Omental fat pad (tissue), 4 donors: ENCODE measurements at places on chromosomes 5 and 9.

- DNase-seq = no peak
Observed at GRCh38 chr5:178423431-178423830, 166.8 kb downstream of the COL23A1 start.

- DNase-seq = no peak
Observed at GRCh38 chr9:116479056-116479544, 208.0 kb upstream of the TRIM32 start.

DNA sequence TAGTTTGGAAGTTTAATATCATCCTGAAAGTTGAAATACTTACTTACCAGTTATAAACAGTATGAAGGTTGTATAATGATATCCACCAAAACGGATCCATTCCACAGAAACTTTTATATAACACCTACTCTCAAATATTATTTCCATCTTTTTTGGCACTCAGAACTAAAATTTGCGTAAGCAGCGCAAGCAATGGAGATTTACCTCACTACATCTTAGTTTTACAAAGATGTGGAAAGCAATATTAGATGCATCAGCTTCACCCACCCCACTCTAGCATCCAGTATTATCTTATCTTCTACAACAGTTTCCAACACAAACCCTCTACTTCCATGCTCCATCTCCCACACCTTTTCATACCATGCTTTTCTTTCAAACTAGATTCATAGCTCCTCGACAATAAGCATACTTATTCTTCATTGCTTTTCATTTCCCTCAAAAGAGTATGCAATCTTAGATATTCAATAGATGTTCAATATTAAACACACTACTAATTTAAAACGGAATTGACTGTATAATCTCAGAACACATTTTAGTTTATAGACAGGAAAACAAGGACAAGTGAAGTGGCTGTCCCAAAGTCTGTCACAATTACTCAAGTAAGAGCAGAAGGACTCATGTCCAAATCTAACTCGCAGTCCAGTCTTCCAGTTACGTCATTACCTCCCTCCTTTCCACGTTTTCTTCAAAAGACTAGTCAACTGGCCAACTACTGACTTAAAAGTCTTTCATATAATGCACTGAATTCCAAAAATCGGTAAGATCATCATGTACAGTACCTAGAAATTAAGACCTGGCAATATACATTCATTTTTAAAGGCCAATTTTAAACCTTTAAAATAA lies 2.2 kb downstream of the PPP2CA start:
- no peak for DNase-seq

- no peak for DNase-seq
Observed at GRCh38 chr5:61632064-61632463, 300.0 kb downstream of the ZSWIM6 start.

- no peak for DNase-seq
Observed at GRCh38 chr9:136824496-136825225, 16.9 kb downstream of the RABL6 start.

- no peak for DNase-seq
Observed at GRCh38 chr9:91026266-91026665, 224.6 kb downstream of the SYK start.

DNA sequence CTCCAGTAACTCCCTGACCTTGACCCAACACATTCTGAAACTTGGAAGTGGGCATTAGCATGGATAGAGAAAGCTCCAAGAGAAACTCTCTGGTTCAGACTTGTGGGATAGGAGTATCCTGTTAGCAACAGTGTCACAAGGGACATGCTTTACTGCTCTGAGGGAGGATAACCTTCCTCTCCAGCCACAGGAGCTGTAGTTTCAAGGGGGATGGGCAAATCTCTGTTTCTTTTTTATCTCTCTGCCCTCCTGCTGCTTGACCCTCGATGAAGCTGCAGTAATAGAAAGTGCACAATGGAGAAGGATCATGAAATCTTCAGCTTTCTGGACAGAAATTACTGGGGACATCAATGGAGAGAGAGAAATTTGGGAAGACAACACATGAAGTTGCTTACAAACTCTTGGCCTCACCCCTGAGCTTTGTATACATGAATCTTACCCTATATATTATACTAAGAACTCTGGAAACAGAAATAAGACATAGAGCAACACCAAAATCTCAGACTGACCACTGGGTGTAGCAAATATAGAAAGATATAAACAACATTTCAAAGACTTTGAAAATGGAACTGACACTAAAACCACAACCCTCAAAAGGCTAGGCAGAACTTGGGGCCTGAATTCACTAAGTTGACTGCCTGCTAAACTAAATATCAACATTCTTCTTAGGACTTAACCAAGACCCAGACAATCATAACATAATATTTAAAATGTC lies 471.0 kb upstream of the MEF2C start:
- no peak for DNase-seq

- DNase-seq = no peak
Observed at GRCh38 chr5:35773967-35774366, 82.7 kb upstream of the IL7R start.

DNA sequence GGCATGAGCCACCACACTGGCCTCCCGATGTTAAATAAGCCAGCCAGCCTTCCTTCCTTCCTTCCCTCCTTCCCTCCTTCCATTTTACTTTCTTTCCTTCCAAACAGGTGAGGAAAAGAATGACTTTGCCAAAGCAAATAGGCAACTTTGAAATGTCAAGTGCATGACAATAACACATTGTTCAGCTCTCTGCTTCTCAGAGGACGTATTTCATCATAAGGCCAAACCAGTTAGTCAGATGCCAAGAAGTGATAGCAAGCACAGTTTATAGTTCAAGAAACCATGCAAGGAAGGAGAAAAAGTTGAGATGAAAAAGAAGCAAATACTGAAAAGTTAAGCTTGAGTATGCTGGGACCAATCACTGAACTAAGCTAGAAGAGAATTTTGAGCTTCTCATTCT lies 29.5 kb downstream of the POU4F3 start:
- no peak for DNase-seq

DNA sequence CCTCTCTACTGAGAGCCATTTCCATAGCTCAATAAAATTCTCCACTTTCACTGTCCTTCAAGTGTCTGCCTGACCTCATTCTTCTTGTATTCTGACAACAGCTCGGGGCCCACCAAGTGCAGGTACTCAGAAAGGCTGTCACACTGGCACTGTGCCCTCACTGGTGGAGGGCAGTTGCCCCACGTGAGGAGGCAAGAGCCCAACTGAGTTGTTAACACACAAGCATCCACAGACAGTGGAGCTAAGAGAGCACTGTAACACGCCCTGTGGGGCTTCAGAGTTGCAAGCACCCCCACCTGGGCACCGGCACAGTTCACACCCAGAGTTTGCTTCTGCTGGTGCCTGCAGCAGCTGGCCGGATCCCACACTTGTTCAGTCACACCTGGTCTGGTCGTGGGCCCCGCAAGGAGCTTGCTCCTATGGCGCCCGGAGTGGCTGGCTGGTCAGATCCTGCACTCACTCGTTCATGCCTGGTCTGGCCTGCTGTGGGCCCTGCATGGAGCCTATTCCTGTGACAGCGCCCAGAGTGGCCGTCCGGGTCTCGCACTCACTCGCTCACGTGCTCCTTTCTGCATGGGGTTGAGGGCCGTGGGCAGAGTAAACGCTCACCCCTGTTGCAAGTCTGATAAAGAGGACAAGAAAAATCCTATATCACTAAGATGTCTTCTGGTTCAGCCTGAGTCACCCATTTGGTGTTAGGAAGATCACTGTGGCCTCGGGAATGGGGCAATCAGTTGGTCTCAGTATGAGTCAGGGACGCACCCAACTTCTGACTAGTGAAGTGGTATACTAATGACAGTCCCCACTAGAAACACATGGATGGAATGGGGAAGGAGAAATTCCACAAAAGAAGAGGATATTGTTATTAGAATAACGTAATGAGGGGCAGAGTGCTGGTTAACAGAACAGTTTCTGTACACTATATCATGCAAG lies 87.0 kb upstream of the CCNH start:
- DNase-seq = no peak

DNA sequence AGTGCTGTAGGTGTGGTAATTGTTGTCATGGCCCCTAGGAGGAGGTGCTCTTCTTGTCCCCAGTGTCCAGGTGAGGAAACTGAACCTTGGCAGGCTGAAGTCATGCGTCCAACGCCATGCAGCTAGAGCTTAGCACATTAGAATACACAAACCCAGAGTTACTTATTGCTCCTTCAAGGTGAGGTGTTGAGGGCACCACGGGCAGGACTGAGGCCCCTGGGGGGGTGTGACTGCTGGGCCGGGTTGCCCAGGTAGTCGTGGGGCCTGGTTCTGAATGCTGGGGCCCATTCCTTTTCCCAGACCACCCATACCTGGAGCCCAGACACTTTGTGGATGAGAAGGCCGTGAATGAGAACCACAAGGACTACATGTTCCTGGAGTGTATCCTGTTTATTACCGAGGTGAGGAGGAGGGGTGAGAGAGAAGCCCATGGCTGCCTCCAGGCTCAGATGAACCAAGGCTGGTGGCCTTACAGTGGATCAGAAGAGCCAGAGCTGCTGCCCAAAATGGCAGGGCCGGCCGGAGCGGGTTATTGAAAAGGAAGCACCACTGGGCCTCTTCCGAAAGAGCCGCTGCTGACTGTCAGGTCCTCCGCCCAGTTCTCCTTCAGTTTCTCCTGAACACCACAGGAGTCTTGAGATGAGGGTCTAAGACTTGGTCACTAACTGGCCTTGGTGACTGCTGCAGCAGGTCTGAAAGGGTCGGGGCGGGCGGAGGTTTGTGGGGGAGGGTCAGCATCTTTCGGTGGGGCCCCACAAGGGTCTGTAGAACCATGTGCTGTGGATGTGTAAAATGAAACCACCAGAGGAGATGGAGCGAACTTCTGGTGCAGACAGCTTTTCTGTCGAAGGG lies 26.3 kb downstream of the PTPA start:
- no peak for DNase-seq

- DNase-seq = no peak
Observed at GRCh38 chr9:93669958-93670207, 93.5 kb downstream of the PHF2 start.

GRCh38 chr5:16456103-16456832 lies 9.3 kb downstream of the ZNF622 start:
- no peak for DNase-seq

DNA sequence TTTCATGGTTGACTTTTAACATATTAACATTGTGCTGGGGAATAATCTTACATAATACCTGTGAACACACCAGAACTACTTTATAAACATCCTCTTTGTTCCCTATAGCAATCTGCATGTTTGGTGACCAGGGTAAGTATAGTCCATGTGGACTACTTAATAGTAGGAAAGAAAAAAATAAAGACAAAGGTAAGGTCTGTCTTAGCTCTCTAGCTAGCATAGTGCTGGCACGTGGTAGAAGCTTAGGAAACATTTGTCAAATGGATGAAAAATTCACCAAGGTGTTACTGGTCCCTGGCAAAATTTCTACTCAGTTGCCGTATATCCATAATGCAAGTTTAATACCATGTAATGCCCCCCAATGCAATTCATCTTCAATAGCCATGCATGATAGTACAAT lies 78.6 kb upstream of the ABCA1 start:
- DNase-seq = no peak

GRCh38 chr9:109716631-109717030 lies 63.4 kb upstream of the PALM2AKAP2 start:
- DNase-seq = no peak

DNA sequence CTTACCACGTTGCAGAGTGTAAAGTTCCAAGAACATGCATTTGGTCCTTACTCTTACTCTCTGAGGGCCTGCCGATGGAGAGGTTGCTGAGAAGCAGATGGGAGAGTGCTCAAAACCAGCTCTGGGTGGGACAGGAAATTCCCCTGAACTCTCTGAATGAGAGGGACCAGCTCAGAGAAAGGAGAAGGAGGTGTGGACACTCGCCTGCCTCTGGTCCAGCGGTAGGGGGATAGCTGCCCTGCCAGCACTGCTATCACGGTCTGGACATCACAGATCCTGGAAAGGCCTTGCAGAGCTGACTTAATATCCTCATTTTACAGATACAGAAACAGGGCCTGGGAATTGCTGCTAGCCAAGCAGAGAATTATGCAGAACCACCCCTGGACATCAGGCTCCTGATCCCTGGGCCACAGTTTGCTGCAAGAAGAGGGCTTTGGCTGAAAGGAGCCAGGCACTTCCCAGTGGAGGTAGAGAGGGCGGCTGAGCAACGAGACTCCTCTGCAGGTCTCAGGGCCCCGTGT lies 4.9 kb downstream of the TRAF1 start:
- DNase-seq = no peak

- no peak for DNase-seq
Observed at GRCh38 chr5:16819522-16820167, 116.4 kb downstream of the MYO10 start.

- no peak for DNase-seq
Observed at GRCh38 chr5:157870837-157871834, 12.2 kb upstream of the CLINT1 start.

- DNase-seq = no peak
Observed at GRCh38 chr5:144189800-144190429, 19.2 kb downstream of the KCTD16 start.

DNA sequence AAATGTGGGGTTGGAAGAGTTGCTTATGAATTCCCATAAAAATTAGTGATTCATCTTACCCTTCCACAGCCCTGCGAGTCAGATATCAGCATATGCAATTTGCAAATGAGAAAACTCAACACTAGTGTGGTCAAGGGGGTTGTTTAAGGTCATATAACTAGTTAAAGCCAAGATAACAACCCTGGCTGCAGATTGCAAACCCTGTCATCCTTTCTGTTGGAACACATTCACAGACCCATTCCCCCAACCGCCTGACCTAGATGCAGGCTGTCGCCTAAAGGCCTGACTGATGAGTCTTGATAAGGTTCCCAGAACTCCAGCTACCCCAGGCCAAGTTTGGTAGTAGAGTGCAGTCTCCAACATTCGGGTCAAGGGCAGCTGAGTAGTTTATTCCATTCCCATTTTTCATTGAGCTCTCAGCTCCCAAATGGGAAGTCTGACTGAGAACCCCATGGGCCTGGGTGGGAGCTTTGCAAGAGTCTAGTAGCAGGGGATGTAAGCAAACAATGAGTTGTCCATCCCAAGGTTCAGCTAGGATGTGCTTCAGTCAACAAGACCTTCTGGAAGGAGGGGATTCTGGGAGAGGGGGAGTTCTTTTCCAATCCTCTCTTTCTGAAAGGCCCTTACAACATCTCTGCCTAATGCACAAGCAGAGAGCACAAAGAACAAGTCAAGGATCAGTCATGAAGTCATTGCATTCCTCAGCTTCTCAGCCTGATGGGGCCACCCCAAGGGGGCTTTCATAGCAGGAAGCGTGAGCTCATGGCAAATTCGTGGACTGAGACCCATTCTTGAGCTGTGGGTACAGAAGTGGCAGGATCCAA lies 40.3 kb downstream of the ADAM19 start:
- no peak for DNase-seq

GRCh38 chr9:132793606-132794580 lies 84.2 kb downstream of the AK8 start:
- no peak for DNase-seq

- DNase-seq = no peak
Observed at GRCh38 chr5:180491496-180491895, 2.7 kb upstream of the CNOT6 start.
